HL-60 (cell line): ENCODE measurements at places on chromosomes 12 and 14.

DNA sequence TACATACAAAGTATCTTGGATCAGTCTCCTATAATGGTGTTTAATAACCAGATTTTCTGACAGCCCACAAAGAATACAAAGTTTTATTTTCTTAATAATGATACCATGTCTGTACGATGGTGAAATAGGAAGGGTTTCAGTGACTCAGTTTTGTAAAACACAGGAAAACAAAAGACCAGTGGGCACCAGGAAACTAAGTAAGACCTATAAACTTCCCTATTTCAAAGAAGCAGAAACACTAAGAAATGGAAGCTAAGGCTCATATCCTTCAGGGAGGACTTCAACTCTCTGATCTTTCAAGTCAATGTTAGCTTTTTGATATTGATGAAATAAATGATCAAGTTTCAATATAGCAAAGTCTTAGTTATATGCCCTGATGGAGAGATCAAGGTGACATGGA, 196.0 kb downstream of the DUSP6 start:
- peak; percentile 53 for DNase-seq

- DNase-seq, result peak; percentile 18
Observed at GRCh38 chr12:111842556-111843396, 748 bp downstream of the MAPKAPK5 start.

DNA sequence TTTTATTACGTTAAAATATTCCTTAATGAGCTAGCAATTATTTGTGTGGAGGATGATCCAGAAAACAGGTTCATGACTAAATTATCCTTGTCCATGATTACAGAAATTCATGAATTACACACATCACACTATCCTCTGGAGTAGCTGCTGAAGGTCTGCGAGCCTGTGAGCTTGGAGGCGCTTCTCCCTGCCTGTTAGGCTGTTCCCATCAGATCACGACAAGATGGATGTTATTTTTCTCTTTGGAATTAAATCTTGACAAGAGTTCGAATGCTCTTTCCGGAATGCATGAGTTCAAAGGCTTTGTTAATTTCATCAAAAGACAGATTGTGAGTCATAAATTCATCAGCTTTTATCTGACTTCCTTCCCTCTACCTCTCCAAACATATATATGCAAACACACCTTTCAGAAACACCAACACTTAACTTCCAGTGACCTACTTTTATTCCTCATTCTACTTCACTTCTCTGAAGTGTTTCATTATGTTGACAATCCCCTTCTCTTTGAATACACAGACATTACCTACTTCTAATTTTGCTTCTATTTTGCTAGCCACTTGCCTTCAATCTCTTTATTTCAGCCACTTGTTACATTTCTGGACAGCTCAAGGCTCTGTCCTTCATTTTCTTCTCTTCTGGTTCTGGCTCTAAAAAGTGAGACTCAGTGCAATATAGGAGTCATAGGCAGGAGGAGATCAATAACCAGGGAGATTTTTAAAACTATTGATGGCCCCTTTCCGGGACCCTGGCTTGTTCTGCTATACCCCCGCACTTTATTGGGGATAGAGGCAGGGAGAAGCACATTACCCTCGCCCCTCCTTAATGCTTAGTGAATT, 274.6 kb downstream of the BTG1 start:
- no peak for DNase-seq

DNA sequence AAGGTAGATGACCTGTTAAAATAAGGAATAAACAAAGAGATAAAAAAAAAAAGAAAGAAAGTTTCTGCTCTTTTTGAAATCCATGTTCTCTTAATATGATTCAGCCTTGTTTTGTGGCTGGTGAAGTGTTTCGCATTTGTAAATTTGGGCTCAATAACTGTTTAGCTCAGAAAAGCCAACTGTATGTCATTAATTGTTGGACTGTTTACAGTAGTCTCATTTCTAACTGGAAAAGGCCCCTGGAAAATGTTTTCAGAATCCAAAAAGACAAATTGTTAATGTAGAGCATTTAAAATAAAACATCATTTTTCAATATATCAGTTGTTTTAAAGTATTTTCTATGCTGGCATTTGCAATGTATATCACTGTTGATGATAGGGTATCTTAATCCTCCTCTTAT, 47.4 kb upstream of the DYRK2 start:
- DNase-seq, result no peak

DNA sequence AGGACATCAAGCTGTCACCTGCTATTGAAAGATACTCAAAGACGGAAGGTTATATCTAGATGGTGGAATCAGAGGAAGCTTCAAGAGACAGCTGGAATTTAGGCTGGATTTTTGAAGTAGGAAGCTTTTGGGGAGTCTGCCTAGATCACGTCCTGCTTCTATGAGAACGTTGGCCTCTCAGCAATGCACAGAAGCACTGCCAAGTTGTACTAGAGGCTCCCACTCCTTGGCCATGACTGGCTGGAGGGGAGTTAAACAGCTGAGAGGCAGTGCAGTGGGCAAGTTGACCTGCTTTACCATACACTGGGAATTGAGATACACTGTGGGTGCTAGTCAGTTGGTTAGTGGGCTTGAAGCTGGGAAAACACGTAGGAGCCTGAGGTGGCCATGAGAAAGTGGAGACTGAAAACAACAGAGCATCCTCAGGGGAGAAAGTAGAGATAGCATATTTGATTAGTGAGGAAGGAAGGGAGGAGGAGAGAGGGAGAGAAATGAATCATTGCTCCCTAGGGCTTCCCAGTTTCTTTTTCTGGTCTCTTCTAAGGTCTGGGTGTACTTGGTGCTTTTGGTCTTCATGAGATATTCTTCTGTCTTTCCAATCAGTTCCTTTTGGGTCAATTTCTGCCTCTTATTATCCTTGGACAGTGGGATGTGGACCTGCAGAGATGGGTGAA, 110.8 kb downstream of the EMP1 start:
- no peak for DNase-seq

DNA sequence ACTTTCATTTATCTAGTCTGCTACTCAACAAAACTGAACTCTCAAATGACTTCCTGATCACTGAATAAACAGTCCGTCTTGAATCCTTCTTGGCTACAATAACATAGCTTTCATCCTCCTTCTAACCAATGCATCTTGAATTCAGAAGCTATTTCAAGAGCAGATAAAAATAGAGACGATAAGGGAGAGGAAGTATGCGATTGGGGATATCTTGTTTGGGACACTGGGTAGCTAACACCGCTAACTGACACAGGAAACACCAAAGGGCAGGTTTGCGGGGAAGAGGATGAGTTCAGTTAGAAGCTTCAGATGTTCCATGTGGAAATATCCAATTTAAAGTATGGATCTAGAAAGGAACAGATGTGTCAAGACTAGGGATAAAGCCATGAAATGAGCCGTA, 102.5 kb downstream of the SLC41A2 start:
- DNase-seq, result no peak

DNA sequence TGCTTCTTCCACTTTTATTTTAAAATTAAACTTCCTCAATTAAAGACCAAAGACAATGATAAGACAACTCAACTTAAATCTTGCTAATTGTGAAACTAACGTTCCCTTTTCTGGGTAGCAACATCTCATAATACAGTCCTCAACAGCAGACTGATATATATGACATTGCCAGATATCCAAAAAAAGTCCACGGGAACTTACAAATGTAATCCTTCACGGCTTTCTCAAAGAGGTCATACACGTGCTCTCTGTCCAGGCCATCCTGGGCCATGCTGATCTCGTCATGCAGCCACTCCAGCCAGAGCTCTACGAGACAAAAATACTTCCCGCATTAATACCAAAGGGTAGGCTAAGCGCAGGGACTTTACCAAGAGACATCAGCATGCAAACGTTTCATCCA, 13.3 kb downstream of the SART3 start:
- no peak for DNase-seq

DNA sequence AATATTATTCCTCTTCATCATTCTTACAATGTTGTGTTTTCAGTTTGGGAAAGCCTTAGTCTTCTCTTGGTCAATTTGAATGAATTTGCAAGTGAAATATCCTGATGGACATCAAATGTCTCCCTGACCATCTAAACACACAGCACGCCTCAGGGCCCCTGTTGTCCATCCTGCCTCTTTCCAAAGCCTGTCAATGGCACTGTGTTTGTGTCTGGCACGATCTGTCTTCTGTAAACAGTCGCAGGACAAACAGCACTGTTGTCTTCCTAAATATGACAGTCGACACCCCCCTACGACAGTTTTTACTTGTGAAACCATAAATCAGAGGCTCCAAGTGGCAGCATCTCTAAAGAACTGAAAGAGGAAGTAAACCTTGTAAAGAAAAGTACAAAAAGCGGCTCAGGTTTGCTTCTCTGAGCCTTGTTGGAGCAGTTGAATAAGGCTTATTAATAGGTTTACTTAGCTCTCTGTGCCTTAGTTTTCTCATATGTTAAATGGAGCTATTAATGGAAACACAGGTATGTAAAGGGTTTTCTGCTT, 285.8 kb downstream of the NRXN3 start:
- DNase-seq, result no peak

GRCh38 chr14:76509311-76509710, 133.4 kb downstream of the ESRRB start:
- DNase-seq, result no peak

DNA sequence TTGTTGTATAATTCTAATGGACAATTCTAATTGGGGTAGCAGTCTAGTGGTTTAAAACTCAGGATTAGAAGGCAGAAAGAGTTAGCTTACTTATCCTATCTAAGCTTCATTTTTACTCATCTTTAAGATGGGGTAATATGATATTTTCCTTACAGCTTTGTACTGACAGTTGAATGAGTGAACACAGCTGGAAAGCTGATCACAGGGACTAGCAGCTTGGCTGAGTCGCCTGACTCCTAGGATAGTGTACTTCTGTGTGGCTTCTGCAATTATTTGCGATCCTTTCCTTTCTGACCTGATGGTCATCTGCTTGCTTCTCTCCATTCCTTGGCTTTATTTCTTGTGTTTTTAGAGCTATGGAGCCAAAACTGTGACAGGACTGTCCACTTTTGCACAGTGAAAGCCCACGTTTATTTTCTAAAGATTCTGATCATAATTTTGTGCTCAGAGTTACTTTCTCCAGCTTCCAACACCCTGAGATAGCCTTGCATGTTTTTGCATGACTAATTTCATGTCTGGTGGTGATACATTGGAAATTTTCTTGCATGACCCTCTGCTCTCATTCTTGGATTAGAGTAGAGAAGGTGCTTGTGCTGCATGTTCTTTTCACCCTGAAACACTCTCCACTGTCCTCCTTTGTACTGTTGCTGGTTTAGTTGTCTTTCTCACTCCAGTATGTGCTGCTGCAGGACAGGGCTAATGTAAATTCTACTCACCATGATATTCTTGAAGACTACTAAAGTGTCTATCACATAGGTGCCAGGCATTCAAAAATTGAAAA, 377.0 kb upstream of the ATP2B1 start:
- no peak for DNase-seq

GRCh38 chr14:96582995-96583394, 80.8 kb downstream of the PAPOLA start:
- DNase-seq, result no peak

DNA sequence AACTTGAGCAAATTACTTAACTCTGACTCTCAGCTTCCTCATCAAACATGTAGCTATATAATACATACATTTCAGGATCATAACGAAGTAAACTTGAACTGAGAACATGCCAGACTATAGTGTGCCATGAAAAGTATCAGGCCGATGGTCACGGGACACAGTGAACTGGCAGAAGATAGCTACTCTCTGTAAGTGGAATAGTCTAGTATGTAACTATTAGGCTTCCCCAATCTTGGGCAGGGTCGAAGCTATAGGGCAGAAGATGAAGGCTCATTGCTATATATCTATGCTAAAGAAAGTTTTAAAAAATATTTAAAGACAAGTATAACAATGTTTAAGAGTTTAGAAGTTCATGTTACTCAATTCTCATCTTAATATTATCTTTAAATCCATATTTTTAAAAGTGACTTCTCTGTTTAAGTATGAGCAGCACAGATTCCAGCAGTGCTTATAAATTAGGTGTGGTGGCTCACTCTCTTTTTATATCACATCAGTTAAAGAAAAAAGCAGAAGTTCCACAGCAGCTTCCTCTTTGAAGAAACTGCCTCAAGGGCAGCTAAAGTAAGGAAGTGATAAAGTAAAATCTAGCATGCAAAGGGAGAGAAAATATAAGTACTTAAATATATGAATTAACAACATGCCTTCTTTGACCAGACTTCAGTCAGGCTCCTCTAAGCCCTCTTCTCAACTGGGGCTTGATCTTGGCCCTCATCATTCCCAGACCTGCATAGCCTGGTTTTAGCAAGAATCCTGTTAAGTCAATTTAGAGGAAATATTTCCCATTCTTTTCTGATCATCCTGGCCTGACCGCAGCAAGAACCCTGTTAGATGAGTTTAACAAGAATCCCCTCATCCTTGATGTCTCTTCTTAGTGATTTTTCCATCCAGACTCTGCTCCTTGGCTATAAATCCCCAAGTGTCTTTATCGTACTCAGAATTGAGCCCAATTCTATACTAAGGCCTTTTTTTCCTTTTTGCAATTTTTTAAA, 8.4 kb upstream of the GLIPR1 start:
- no peak for DNase-seq

DNA sequence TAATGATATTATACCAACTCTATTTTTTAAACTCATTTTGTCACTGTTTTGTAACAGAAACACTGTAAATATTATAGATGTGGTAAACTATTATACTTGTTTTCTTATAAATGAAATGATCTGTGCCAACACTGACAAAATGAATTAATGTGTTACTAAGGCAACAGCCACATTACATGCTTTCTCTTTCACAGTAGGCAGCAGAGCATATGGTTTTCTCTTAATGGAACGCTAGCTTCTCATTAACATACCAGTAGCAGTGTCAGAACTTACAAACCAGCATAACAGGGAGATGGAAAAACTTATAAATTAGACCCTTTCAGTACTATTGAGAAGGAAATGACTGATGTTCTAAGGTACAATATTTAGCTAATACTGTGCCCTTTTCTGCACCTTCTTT, 398.8 kb downstream of the PRKD1 start:
- DNase-seq, result no peak

GRCh38 chr12:70643939-70644338, 6.7 kb upstream of the PTPRB start:
- no peak for DNase-seq

- no peak for DNase-seq
Observed at GRCh38 chr12:8913702-8914032, 642 bp upstream of the PHC1 start.
